ENCODE measurements at places on chromosomes 5 and 9.
A peak's percentile ranks its signal among the peaks of the same experiment; 100 is the strongest.

DNA sequence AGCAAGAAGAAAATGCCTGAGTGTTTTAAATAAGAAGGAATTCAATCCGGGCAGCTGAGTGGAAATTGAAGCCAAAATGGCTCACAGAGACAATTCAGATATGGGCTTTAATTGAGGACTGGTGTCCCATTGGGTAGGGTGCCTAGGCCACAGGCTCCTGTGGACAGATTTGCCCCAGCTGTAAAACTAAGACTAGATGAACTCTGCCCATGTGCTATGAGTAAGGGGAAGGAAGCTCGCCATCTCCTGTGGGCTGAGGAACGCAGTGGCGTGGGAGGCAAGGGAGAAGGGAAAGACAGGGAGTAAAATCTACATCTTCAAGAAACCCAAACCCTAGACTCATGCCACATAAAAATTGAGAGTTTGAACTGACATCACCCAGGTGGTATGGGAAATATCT, 66.1 kb downstream of the KLHL3 start:
- no peak for DNase-seq

- DNase-seq, result peak; percentile 30
Observed at GRCh38 chr5:142053426-142054151, 40.8 kb upstream of the GNPDA1 start.

- DNase-seq, result no peak
Observed at GRCh38 chr5:178368274-178368673, 135.7 kb upstream of the PHYKPL start.

GRCh38 chr5:143251190-143251589, 152.3 kb downstream of the NR3C1 start:
- DNase-seq, result no peak

DNA sequence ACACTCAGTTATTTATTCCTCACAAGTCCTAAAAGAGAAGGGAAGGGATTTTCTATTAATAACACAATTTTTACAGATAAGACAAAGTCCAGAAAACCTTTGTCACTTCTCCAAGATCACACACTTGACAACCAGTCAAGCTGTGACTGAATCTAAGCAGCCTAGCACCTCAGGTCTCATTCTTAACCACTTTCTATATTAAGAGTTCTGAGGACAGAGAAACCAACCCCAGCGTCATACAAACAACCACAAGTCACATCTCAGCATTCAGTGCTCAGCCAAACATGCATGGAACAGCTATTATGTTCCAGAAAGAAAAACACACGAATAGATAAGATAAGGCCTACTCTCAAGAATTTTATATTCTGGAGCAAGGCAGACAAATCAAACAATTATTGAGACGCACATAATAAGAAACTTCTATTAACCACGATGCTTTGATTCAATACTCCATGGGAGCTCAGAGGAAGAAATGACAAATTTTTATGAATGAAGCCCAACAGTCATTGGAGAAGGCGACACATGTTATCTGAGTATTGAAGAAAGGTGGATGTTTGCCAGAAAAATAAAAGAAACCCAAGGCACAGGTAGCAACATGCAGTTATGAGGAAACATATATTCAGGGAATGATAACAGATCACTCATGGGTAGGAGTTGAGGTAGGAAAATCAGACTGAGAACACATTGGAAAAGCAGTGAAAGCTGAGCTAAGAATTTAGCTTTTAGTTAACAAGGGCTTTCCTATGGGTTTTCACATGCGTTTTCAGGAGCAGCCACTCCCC, 113.1 kb downstream of the HTR4 start:
- DNase-seq, result no peak

DNA sequence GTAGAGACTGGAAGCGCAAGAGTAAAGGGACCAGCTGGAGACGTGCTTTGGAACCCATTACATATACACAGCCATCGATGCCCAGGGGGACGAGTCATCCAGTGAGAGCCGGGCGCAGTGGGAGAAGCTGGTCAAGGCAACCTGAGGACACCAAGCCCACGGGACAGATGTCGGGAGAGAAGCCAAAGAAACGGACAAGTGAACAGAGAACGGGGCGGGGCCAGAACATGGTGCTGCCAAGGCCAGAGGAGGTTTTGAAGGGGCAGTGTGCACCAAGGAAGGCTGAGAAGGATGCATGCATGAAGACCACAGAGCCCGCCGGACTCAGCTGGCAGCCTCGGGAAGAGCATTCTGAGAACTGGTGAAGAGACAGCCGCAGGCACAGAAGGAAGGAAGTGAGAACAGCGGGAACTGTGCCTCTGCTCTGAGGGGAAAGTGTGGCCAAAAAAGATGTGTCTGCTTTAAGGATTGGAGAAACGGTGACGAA, 20.3 kb downstream of the CAMSAP1 start:
- DNase-seq, result no peak

- DNase-seq, result peak; percentile 53
Observed at GRCh38 chr5:59034498-59035186, 451.8 kb downstream of the RAB3C start.

DNA sequence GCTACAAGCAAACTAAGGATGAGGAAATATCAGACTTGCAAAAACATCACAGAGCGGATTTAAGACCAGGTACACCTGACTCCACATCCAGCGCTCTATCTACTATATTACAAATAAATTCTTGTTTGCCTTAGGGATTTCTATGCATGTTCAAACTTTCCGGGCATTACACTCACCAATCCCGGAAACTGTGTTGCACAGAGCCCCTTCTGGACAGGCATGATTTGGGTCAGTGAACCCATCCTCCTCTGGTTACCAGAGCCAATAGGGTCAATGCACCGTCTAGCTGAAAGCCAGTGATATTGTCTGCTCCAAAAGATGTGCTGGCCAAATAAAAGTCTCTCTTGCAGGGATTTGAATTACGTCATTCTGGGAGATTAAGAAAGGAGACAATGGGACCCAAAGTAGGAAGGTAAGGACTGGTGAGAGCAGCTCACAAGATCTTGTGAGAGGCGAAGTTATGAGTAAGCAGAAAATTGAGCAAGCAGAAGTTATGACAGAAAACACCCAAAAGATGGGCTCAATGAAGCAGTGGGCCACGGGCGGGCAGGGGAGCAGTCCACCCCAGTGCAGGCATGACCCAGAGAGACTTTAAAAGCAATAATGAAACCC, 155.8 kb upstream of the RAI14 start:
- no peak for DNase-seq

- no peak for DNase-seq
Observed at GRCh38 chr9:6113312-6113711, 97.9 kb upstream of the RANBP6 start.

- no peak for DNase-seq
Observed at GRCh38 chr9:133771486-133772482, 33.6 kb upstream of the SARDH start.

- DNase-seq, result no peak
Observed at GRCh38 chr5:175797521-175798038, 73.8 kb upstream of the CPLX2 start.

- no peak for DNase-seq
Observed at GRCh38 chr5:38847559-38848347, 1.9 kb downstream of the OSMR start.

DNA sequence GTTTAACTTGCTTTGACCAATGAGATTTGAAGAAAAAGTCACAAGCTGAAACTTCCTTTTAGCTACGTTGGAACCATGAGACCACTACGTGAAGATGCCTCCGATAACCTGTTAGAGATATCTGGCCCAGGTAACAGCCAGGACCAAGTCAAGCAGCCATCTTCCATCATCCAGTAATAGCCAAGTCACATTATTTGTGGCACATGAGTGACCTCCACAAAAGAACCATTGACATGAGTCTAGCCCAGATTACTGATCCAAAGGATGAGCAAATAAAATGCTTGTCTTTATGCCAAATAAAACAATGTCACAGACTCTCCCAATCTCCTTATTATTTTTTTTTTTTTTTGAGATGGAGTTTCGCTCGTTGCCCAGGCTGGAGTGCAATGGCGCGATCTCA, 1.6 kb downstream of the DEPDC1B start:
- DNase-seq, result no peak

GRCh38 chr9:84959339-84959738, 289.8 kb downstream of the NTRK2 start:
- no peak for DNase-seq

- no peak for DNase-seq
Observed at GRCh38 chr9:13213337-13213736, 66.2 kb downstream of the MPDZ start.

DNA sequence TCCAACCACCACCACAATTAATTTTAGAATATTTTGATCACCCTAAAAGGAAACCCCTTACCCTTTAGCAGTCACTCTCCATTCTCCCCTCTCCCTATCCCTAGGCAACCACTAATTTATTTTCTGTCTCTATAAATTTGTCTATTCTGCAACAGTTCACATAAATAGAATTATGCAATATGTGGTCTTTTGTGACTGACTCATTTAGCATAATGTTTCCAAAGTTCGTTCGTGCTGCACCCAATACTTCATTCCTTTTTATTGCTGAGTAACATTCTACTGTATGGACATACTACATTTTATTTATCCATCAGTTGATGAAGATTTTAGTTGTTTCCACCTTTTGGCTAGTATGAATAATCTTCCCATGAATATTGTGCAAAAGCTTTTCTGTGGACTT, 18.2 kb upstream of the CDC20B start:
- no peak for DNase-seq

DNA sequence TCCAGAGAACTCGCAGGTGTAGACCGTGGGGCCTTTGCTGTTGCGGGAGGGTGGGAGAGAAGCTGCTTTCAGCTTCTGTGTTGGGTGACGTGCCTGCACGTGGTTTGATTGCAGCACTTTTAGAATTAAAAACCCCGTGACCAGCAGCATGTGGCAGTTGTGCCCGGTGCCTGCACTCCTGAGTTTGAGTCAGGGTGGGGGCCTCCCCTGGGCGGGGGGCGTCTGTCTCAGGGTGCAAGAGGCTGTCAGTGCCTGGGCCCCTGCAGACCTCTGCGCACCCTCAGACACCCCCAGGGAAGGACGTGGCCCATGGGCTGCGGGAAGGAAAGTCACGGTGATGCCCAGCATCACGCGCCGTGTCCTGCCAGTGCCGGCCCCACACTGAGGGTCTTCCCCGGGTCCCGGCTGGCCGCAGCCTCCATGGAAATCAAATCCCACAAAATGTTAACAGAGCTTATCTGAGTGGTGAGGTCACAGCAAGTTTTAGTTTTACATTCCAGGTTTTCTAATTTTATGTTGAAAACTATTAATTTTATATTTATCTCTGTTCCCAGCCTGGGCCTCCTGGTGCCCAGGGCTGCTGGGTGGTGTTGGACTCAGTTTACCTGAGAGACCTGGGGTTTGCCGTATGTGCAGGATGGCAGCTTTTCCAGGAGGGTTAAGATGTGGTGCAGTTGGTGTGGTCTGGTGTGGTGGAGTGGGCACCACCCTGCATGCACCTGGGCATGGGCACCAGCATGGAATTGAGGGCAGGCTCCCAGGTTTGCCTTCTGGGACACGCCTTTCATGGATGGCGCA, 33.3 kb downstream of the AHRR start:
- no peak for DNase-seq

DNA sequence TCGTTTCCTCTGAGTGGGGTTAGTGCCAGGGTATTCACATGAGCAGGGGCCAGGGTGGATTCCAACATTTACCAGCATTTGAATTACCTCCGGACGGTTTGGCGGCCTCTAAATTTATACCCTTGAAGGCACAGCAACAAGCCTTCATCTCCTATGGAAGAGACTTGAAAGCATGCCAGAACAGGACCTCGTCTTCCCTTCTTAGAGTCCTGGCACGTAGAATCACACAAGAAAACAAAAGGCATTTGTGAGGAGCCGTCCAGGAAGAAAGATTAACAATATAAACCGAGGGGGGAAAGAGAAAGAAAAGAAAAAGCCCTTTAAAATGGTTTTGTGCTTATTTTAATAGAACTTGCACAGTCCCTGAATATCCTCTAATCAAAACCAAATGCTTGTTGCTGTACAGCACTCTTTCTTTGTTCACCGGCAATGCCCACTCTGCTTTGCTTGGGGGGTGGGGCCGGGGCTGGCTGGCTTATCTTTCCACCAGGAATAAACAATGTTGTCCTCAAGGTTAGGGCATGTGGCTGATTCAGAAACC, 575.8 kb upstream of the ZNF462 start:
- no peak for DNase-seq

- DNase-seq, result no peak
Observed at GRCh38 chr5:169826618-169827017, 153.7 kb downstream of the INSYN2B start.

DNA sequence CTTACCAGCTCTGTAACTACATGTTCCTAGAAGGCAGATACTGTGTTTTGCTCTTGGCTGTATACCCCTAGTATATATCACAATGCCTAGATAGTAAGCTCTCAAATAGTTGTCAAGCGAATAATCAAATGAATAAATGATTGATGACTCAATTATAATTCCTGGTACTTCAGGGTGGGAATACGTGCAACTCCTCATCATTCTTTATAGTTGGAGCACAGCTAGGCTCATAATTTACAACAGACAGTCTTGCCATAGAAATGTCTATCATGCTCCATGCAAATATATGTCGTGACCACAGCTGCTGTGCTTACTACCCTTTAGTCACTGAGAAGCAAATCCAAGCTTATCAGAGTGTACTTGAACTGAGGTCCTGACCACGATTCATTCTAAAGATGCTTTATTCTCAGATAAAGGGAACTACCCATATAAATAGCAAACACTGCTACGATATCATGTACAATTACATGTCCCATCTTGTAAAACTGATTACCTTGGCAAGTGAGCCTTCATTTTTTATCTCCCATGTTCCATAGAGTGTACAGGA, 52.1 kb downstream of the STRBP start:
- no peak for DNase-seq

DNA sequence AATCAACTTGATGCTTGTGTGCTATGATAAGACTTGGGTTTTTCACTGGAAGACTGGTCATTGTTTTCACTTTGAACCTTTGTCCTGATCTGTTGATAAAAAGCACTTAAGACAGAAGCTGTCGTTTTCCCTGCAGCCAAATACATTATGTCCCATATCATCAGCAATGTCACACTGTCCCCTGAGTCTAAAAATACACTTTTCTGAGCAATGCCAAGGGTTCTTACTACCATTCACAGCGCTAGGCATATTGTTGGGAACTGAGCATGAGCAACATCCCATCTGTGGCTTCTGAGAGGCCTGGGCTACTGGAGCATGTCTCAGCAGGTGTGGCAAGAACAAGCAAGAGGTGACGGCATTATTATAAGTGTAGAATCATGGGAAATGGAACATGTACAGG, 81.8 kb downstream of the SEMA6A start:
- no peak for DNase-seq

- no peak for DNase-seq
Observed at GRCh38 chr9:113930390-113930783, 54.3 kb downstream of the ZNF618 start.

DNA sequence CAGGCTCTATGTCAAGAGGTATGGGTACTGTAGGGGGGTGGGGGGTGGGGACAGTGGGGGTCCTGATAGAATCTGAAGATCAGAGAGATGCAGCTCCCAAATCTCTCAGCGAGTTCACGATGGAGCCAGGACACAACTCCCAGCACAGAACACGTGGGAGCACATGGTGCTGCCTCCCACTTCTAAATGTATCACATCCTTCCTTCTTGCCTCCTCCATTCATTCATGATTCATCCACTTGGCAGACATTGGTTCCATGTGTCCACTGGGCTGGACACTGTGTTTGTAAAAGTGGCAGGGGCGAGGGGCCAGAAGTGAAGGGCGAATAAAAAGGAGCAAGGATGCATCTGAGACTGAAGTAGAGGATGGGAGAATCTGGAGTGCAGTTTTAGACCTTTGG, 33.9 kb downstream of the SH3TC2 start:
- no peak for DNase-seq

Data from activated CD4-positive, alpha-beta T cell treated with anti-CD3 and anti-CD28 coated beads, Interleukin-2, amount 50 U/mL, for 16 hours (primary cell).